ENCODE measurements at places on chromosomes 11 and 22. TPM values are rescaled to one million over a fixed set of nuclear protein-coding genes. Genes with fewer than 3 reads are reported as not detected.

Gene RNASEH2C
- total RNA-seq = 90.9 TPM

Gene SLC17A6
- total RNA-seq = not detected

Gene TTC36
- not detected for total RNA-seq

Gene TUBA8
- total RNA-seq = 0.12 TPM

Gene NADSYN1
- 34.5 TPM for total RNA-seq

Gene ARHGAP8
- total RNA-seq = not detected

Gene ARSA
- total RNA-seq = 47.2 TPM

Gene NRGN
- not detected for total RNA-seq

Gene CLTCL1
- total RNA-seq = 2.9 TPM

Gene TRIM6
- 1.1 TPM for total RNA-seq

Gene CHRM1
- not detected for total RNA-seq

Gene CHRDL2
- not detected for total RNA-seq

Gene LDLRAD3
- 26.8 TPM for total RNA-seq

Gene TEF
- 9.9 TPM for total RNA-seq
